ENCODE measurements at places on chromosomes 7 and 10. TPM values are rescaled to one million over a fixed set of nuclear protein-coding genes. Genes with fewer than 3 reads are reported as not detected.

Gene EBLN1
- total RNA-seq, result not detected

Gene NPTX2
- 2.0 TPM for total RNA-seq

GRCh38 chr10:74439213-74439612 is 288.2 kb downstream of the ADK start:
- no peak for DNase-seq

DNA sequence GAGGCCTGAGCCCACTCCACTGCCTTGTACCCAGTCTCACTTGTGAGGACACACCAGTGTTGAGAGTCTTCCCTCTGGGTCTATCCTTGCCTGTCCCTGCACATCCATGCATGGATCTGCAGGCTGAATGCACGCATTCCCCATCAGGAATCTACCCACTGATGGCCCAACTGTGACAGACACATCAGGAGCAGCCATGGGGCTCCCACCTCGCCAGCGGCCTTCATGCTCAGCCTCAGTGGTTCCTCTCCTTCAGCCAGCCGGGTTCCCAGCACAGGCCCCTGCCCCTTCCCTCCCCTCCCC is 21.3 kb downstream of the ANTXRL start:
- DNase-seq, result no peak

Gene PARP12
- total RNA-seq, result 40.2 TPM

DNA sequence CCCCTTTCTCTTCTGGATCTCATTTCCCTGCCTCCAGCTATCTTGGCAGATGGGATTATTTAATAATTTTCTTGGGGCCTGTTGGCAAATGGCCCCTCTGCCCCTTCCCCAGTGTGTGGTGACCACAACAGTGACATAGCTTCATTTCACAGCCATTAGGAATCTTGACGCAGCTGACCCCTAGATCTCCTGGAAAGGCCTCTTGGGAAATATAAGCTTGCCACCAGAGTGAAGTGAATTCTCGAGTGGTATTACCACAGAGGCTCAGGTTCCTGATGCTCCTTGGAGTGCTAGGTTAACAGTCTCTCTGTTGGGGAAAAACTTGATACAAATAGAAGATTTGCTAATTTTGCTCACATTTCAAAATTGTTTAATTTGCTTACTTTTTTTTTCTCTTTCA is 57.8 kb downstream of the AUTS2 start:
- no peak for DNase-seq

GRCh38 chr7:83036721-83037380 is 125.8 kb downstream of the PCLO start:
- no peak for DNase-seq

GRCh38 chr10:36349445-36350078 is 707.5 kb upstream of the FZD8 start:
- no peak for DNase-seq

Gene FAM241B
- total RNA-seq, result 7.6 TPM

- DNase-seq, result peak; percentile 48
Measured at GRCh38 chr7:121006711-121007315, 18.3 kb downstream of the CPED1 start.

Gene MEIG1
- total RNA-seq, result not detected

GRCh38 chr7:156625580-156625979 is 15.0 kb upstream of the RNF32 start:
- DNase-seq, result no peak

- DNase-seq, result no peak
Measured at GRCh38 chr7:70383066-70383782, 748.7 kb upstream of the GALNT17 start.

DNA sequence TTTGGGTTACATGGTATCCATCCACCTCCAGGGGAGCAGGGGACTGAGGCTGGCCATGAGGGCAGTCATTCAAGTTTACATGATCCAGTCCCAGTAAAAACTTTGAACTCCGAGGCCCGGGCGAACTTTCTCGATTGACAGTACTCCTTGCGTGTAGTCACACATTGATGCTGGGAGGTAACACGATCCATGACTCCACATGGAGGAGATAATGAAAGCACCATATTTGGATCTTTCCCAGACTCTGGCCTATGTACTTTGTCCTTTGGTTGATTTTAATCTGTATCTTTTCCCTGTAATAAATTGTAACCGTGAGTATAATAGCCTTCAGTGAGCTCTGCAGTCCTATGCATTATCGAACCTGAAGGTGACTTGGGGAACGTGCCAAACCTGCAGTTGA is 401.6 kb downstream of the KCNMA1 start:
- no peak for DNase-seq

DNA sequence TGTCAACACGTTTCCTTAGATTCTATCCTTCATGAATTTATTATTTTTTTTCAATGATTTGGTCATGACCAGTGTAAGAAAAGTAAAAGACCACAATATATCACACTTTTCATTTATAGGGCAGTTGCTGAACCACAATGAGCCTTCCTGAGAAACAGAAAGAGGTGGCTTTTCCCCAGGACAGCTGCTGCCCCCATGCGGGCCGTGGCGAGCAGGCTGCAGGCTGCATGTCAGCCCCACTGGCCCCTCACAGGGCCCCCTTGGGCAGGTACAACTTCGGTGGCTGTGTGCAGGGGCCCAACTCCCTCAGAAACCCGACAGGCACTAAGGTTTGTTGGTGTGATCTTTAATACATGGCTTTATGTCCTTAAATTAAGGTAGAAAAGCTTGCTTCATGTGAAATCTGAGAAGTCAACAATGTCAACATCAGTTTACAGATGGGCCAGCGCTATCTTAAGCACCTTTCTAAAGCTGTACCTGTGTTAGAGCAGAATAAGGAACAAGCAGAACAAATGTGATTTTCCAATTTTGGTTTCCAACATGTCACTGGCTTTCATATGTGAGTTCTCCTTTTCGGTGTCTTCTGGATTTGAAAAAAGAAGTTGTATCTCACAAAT is 10.6 kb downstream of the BEND7 start:
- DNase-seq, result peak; percentile 38

- DNase-seq, result no peak
Measured at GRCh38 chr7:121301446-121302213, 27.2 kb upstream of the WNT16 start.

Gene ZNF655
- 66.8 TPM for total RNA-seq

- DNase-seq, result no peak
Measured at GRCh38 chr10:24448351-24448999, 239.5 kb downstream of the KIAA1217 start.

DNA sequence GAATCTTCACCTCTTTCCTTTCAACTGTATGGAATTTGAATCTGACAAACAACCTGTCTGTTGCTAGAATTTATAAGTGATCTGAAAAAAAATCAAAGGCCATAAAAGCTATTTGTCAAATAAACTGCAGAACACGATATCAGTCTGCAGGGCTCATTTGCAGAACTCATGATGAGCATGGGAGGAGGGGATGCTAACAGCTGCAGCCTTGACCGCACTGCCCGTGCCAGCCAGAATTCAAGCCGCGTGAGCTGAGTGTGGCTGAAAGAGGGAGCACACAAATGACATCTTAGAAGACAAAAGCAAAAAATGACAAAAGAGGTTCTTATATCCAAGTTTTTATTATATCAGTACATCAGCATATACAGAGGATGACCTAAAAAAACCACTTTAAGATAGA is 15.7 kb downstream of the LRRTM3 start:
- DNase-seq, result peak; percentile 31

DNA sequence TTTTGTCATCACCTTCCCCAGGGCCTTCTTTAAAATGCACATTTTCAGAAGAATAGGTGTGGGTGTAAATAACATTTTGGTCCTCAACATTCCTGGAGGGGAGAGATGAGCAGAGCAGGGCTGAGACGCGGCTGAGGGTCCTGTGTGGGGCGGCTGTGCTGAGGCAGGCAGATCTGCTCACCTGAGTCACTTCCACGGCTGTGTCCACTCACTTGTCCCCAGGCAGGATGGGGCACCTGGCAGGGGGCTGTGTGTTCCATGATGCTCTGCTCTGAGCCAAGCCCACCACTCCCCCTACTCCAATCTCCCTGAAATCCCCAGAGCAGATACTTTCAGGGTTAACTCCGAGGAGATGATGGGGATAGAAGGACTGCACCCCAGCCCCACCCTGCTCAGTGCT is 93.8 kb downstream of the GLRX3 start:
- no peak for DNase-seq

GRCh38 chr10:29238523-29239135 is 50.2 kb upstream of the LYZL1 start:
- no peak for DNase-seq

GRCh38 chr10:42753126-42753506 is 29.5 kb upstream of the BMS1 start:
- peak; percentile 81 for DNase-seq

GRCh38 chr7:26858735-26859134 is 5.7 kb downstream of the SKAP2 start:
- DNase-seq, result no peak

- DNase-seq, result peak; percentile 86
Measured at GRCh38 chr10:69644658-69645295, 14.7 kb downstream of the FAM241B start.

GRCh38 chr7:92916770-92917224 is 80.4 kb upstream of the CDK6 start:
- peak; percentile 13 for DNase-seq

DNA sequence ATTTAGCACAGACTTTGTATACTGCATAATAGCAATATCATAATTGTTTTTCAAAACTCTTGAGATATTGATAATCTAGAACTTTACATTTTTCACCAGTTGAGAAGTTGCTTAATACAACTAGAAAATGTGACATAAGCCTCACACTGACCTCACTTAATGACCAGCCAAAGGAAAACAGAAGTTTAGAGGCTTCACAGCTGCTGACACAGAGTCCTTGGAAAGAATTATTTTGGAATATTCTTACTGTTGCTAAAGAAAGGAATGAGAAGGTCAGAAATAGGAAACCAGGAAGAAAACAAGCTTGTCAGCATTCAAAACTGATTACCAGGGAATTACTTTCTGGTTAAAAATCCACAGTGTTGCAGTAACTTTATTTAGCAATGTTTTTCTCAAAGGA is 35.5 kb upstream of the WASL start:
- peak; percentile 91 for DNase-seq

Gene DDC
- 7.8 TPM for total RNA-seq

Gene RARRES2
- 104 TPM for total RNA-seq

GRCh38 chr10:48273741-48274140 is 755 bp downstream of the FRMPD2 start:
- DNase-seq, result no peak

Gene LEP
- not detected for total RNA-seq

Gene PRSS37
- not detected for total RNA-seq

Gene PROSER2
- 48.2 TPM for total RNA-seq

DNA sequence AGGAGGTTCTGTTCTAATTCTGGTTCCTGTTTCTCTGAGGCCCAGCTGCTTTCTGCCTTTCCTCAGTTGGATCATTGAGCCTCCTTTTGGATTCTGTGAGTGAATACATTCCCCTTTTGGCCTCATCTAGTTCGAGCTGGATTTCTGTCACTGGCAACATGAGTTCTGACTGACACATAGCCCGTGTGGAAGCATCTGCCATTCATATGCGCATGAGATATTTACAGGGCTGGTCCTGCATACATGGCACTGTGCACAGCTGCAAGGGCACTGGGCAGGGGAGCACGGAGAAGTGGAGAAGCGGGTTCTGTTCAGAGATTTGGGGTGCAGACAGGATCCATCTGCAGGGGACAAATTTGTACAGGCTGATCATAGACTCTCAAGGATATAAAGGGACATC is 352.8 kb downstream of the RPS24 start:
- DNase-seq, result no peak

Gene FAM221A
- 8.6 TPM for total RNA-seq

GRCh38 chr7:131143869-131144268 is 183.8 kb upstream of the MKLN1 start:
- no peak for DNase-seq

DNA sequence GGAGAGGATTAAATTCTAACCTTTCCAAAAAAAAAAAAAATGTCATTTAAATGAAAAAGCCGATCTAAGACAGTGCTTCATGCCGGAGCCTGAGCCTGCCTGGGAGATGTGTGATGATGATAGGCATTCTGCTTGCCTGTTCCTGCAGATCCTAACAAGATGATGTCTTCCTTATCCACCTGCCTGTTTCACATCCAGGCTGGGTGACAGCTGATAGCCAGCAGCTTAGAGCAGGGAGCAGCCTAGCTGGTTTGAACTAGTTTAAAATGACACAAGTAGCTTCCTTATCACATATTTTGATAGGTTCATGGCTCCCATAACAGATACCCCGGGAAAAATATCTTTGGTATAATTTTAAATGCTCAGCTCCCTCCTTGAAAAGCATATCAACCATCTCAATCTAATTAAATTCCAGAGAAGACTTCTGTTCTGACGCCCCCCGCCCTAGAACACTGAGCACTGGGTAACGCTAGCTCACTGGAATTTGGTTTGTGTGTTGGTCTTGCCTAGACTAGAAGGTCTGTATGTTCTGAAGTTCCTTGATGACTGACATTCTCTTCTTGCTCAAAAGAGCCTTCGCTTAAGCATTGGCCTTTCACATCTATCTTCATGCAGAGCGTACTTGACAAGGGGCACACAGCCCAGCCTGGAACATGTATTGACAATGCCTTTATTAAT is 96.9 kb upstream of the FGFR2 start:
- DNase-seq, result no peak

Gene FAM180A
- total RNA-seq, result 1.7 TPM

DNA sequence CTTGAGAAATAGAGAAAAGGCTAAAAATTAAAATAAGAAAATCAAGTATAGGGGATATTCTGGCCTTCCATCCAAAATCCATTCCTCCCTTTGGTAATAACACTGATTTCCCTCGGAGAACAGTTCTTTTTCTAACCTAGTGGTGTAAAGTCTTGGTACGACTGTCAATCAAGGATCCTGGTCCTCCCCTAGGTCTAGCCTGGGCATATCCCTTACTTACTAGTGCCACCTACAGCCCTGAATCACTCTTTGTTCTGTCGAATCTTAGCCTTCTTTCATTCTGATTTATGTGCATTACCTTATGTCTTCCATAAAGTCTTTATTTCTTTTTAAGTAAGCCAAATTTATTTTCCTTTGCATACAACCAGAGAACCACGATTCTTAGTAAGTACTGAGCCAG is 298.7 kb upstream of the LRRTM3 start:
- DNase-seq, result no peak

- DNase-seq, result no peak
Measured at GRCh38 chr10:131112691-131113090, 198.8 kb downstream of the TCERG1L start.

Gene TCERG1L
- not detected for total RNA-seq

DNA sequence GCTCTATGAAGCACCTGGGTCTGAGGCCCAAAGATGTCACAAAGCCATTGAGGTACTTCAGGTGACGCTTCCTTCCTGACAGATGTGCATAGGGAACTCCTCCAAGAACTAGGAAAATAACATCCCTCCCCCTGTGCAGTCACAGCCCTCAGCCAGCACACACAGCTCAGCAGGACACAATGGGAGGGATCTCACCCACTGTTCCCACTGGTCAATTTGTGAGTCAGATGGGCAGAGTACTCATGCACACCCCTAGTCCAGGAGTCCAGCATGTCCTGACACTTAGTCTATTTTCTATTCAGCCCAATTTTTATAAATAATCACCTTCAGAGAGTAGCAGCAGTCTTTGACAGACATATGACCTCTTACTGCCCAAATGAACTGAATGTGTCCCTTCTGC is 60.7 kb upstream of the PFKP start:
- DNase-seq, result no peak

GRCh38 chr7:116500078-116500853 is 728 bp downstream of the CAV2 start:
- DNase-seq, result peak; percentile 51

Gene NPSR1
- not detected for total RNA-seq

All from kidney (tissue), 22 donors.